ENCODE measurements at places on chromosomes 16 and 17.

DNA sequence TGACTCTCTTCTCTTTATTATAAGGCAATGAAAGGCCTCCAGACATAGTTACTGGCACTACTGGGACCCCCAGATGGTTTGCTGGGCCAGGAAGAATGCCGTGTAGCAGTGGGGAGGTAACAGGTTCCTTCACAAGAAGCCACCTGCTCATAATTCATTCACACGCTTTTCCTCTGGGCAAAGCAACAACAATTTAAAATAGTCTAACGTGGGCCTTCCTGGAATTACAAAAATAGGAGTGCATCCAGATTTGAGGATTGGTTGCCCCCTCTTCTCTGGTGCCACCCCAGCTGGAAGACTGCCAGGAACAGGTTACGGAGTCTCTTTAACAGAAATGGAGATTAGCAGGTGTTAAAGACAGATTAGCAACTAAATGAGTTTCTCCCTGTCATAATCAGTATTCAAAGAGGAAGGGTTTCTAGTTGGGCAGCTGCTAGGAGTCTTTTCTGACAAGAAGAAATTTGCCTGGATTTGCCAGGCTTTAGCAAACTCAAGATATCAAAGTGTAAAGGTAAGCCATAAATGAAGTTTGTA, 409.6 kb downstream of the NPIPA8 start:
- DNase-seq: no peak

- DNase-seq: no peak
These were observed 17.5 kb upstream of the MTMR4 start for GRCh38 chr17:58531661-58532554.

DNA sequence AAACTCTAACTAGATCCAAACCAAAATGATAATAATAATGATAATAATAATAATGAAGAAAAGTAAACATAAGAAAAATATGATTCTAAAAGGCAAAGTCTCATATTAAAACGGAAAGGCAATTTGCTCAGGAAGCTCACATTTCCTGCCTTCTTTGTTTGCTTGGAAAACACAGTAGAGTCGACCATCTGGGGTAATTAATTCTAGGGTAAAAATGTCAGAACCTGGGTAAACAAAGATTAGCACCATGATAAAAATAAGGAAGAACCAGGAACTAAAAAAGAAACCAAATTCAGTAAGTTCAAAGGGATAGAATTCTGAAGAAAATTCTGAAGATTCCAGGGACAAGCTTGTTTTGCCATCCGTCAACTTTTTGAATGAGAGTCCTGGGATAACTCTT, 16.2 kb downstream of the KRABD2 start:
- DNase-seq: no peak

- no peak for DNase-seq
These were observed 53.8 kb downstream of the MYO18A start for GRCh38 chr17:29126268-29126930.

DNA sequence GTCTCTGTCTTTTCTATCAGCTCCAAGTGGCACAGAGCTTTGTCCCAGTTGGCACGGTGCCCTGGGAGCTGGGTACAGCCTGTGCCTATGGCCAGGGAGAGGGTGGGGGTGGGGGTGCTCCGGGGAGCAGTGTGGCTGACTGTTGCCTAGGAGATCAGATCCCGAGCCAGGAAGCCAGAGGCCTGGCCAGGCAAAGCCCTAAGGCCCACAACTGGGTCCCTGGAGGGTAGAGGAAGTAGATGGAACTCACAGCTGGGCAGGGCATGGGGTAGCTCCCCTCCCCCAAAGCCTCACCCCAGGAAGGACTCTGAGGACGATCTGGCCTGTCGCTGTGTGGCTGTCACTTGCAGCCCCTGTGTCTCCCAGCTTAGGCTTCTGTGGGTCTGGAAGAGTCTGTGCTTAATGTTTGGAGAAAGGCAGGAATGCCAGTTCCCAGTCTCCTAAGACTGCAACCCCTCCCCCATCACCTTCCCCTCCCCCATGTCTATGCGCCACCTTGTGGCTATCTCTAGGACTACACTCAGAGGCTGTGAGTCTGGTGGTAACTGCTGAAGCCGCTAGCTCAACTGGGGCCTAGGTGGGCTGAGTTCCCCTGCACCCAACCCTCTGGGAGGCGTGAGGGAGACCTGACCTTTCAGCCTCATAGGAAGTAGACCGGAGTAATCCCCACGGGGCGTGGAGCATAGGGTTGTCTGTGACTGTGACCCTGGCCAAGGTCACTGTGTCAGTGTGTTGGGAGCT, 12.6 kb downstream of the THRA start:
- DNase-seq: peak; percentile 48

DNA sequence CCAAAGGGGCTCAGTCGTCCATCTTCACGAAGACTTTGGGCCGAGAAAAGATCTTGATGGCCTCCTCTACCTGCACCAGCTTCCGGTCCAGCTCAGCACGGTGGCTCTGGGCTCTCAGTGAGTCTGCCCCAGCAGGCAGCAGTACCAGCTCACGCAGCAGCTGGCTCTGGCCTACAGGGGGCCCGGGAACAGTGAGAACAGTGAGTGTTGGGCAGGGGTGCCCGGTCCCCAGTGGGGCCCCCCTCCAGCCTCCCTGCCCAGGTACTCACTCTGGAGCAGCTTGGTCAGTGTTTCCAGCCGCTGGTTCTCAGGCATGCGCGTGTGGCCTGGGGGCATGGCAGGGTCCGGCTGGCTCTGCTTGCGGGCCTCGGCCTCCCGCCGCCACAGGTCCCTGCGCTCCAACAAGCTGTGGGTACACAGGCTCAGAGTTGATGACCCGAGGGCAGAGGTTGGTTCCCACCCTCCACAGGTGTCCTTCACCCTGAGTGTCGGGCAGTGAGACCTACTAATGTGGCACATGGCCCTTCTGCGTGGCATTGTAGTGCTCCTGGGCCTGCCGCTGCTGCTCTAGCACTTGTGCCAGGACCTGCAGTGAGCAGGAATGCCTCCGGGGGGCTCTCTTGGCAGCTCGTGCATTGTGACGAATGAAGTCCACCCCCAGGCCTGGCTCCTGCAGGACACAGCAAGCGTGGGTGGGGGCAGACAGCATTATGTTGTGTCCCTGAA, 2.6 kb downstream of the PARD6A start:
- DNase-seq: no peak

DNA sequence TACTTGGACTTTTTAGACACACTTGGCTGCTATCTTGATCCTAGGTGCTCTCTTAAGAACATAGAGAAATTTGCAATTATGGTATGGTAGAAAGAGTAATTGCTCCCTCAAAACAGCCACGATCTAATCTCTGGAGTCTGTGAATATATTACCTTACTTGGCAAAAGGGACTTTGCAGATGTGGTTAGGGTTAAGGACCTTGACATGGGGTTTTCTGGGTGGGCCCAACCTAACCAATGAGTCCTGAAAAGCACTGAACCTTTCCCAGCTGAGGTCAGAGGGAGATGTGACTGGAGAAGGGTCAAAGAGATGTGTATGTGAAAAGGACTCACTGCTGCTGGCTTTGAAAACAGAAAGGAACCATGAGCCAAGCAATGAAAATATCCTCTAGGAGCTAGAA, 26.7 kb upstream of the MED13 start:
- no peak for DNase-seq

DNA sequence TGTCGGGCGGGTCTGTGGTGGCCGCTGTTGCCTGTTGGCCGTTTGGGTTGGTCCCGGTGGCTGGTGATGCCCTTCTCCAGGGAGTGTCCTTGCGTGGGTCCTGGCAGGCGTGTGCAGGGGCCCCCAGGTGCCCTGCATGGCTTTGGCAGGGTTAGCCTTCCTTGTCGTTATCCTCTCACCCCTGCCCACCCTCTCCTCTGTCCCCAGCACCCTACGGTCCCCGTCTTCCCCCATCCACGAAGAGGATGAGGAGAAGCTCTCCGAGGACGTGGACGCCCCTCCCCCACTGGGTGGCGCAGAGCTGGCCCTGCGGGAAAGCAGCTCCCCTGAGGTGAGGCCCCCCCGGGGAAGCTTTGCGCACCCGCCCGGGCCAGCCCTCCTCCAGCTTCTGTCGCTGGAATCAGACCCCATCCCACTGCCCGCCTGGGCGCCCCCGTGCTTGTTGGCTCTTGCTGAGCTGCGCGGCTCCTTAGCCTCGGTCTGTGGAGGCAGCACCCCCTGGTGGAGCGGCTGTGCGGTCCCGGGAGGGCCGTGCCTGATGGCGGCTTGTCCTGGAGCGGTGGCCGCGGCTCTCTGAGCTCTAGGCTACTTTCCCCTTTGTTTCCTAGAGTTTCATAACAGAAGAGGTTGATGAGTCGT, 10.6 kb upstream of the NUDT16L1 start:
- no peak for DNase-seq

GRCh38 chr17:50167371-50167770, 1.6 kb downstream of the SGCA start:
- DNase-seq: no peak

GRCh38 chr17:61223725-61224124, 175.9 kb upstream of the TBX2 start:
- no peak for DNase-seq

GRCh38 chr17:76843703-76844484, 24.3 kb upstream of the MGAT5B start:
- DNase-seq: no peak

DNA sequence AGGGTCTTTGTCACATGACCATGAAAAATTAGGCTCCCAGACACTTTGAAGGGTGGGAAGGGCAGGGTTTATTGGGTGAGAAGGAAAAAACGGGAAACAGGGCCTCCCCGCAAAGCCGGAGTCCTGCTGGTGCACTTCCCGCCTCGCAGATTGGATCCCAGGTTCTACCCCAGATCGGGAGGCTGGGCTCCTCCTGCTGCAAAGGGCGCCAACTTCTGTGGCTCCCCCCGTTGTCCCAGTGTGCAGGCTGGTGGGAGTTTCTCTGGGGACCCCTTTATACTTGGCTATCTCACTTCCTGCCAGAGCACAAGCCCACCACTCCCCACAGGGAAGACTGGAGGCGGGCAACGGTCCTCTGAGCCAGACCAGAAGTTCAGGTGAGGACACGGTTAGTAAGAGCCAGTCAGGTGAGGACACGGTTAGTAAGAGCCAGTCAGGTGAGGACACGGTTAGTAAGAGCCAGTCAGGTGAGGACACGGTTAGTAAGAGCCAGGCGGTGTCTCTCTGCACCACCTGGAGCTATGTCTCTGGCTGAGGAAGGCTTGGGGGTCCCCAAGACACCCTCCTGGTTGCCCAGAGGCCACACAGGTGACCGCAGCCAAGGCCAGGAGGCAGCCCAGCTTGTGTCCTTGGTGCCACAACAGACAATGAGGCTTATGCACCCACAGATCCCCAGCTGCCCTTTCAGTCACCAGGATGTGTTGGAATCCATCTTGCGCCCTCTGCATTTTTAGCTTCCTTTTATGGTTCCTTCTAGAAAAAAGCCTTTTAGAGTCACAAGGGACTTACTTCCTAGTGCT, 48.1 kb upstream of the CHMP6 start:
- no peak for DNase-seq

GRCh38 chr17:70476368-70476767, 307.0 kb downstream of the KCNJ2 start:
- DNase-seq: no peak

Data from activated naive CD4-positive, alpha-beta T cell (primary cell).